Stimulated activated naive CD4-positive, alpha-beta T cell treated with Interleukin-2 at 50 U/mL for 16 hours (primary cell): ENCODE measurements at places on chromosomes 2 and 18.

DNA sequence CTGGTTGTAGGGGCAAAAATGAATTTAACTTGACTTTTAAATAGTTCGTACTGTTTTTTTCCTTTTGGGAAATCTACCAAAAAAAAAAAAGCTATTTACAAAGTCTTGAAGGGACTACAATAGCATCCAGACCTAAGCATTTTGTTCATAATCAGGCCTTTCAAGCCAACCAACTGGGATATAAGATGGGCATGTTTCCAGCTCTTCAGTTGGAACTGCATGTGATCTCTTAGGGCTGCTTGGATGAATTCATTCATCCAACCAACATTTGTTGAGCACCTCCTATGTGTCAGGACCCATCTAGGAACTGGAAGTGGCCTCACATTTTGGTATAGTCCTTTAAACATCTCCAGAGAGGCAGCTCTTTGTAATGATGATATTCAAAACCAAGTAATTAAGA is 98.6 kb downstream of the AAK1 start:
- DNase-seq: no peak

DNA sequence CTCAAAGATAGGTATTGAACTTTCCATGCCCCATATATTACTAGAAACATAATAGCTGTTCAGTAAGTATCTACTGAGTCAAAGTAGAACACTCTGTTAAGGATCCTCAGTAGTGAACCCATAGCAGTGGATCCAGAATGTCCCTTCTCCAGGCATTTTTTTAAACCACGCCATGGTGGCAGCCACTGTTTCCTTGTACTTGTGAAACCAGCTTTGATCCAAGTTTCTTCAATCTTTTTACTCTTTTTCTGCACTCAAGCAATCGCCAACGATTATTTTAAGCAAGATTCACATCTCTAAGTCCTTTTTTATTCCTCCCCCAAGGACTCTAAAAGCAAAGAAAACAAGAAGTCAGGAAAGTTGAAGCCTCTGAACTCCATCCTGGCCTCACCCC is 291.2 kb upstream of the SLC14A2 start:
- DNase-seq: no peak

GRCh38 chr2:147273628-147274027 is 571.2 kb upstream of the ACVR2A start:
- DNase-seq: no peak

DNA sequence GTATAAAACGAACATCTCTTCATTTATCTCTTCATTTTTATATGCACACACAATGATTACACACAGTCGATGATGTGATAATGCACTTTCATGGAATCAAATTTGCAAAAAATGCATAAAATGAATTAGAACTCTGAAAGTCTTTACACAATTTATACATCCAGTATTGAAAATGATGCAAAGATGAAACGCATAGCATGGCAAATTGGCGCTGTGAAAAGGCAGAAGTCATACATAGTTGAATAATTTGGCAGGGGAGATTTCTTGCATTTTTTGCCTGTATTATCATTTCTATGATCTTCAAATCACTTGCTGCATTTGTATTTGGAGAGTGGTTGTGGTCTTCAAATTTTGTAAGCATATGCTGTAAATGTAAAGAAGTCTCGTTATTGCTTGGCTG is 150.7 kb upstream of the LGALSL start:
- no peak for DNase-seq

- DNase-seq: no peak
These were observed 25.4 kb downstream of the TET3 start for GRCh38 chr2:74010087-74010541.
